ENCODE measurements at places on chromosomes 13 and 19. TPM values are rescaled to one million over a fixed set of nuclear protein-coding genes. Genes with fewer than 3 reads are reported as not detected.

CASP14 gene
- total RNA-seq, result not detected

LRFN3 gene
- total RNA-seq, result 1.5 TPM

FUT2 gene
- total RNA-seq, result not detected

CATSPERD gene
- total RNA-seq, result not detected

ATP8B3 gene
- total RNA-seq, result 2.7 TPM

SEMA6B gene
- total RNA-seq, result 1.3 TPM

CYP2F1 gene
- not detected for total RNA-seq

CBARP gene
- 1.2 TPM for total RNA-seq

SULT2A1 gene
- not detected for total RNA-seq

LENG9 gene
- 10.4 TPM for total RNA-seq

ZSCAN4 gene
- not detected for total RNA-seq

PTH2 gene
- total RNA-seq, result not detected

NUP58 gene
- 37.4 TPM for total RNA-seq

SIGLEC14 gene
- not detected for total RNA-seq

OR10H2 gene
- not detected for total RNA-seq

CD37 gene
- total RNA-seq, result not detected

MEDAG gene
- total RNA-seq, result 183 TPM

KLK3 gene
- not detected for total RNA-seq

ZNF784 gene
- total RNA-seq, result 3.9 TPM

TPTE2 gene
- not detected for total RNA-seq

ZNF726 gene
- 2.8 TPM for total RNA-seq

IGFL2 gene
- not detected for total RNA-seq

FLT3LG gene
- total RNA-seq, result 3.3 TPM

HTR2A gene
- 0.31 TPM for total RNA-seq

PABPC3 gene
- 0.12 TPM for total RNA-seq

OR4F17 gene
- not detected for total RNA-seq

ZNF221 gene
- total RNA-seq, result 7.8 TPM

TNFRSF19 gene
- 2.5 TPM for total RNA-seq

KIR2DL3 gene
- not detected for total RNA-seq

FCGBP gene
- total RNA-seq, result 0.13 TPM

ZNF682 gene
- total RNA-seq, result 2.1 TPM

OR10H1 gene
- total RNA-seq, result not detected

CD33 gene
- total RNA-seq, result not detected

NDFIP2 gene
- 21.4 TPM for total RNA-seq

SAMD4B gene
- 40.2 TPM for total RNA-seq

TMC4 gene
- 0.31 TPM for total RNA-seq

ONECUT3 gene
- total RNA-seq, result not detected

All from aortic smooth muscle cell (primary cell).